ENCODE measurements at places on chromosomes 11 and 22. TPM values are rescaled to one million over a fixed set of nuclear protein-coding genes. Genes with fewer than 3 reads are reported as not detected.

The LRRC75B gene
- total RNA-seq = 4.2 TPM

The UBE4A gene
- 74.6 TPM for total RNA-seq

The SLC7A4 gene
- not detected for total RNA-seq

The KCNA4 gene
- total RNA-seq = 5.5 TPM

The SLC22A25 gene
- not detected for total RNA-seq

The KIAA1671 gene
- total RNA-seq = 12.8 TPM

All from articular chondrocyte of knee joint (primary cell).